ENCODE measurements at places on chromosomes 6 and 20.
A peak's percentile ranks its signal among the peaks of the same experiment; 100 is the strongest.

GRCh38 chr6:113782636-113783035, 74.5 kb upstream of the MARCKS start:
- DNase-seq = no peak

DNA sequence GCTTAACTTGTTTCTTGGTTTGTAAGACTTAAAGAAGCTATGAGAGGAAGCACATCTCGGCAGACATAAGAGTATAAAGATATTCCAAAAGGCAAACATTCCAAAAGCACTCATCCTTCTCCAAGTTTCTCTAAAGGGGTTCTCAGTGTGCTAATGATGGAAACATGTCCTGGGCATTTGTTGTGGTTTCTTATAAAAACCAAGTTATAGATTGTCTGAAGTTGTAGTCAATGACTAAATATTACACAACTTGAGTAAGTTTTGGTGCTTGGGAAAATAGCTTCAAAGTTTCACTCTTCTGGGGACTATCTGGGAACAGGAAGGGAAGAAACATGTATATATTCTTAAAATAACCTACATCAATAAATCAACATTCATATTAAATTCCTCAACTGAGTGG, 128.3 kb upstream of the TBX18 start:
- DNase-seq = no peak

DNA sequence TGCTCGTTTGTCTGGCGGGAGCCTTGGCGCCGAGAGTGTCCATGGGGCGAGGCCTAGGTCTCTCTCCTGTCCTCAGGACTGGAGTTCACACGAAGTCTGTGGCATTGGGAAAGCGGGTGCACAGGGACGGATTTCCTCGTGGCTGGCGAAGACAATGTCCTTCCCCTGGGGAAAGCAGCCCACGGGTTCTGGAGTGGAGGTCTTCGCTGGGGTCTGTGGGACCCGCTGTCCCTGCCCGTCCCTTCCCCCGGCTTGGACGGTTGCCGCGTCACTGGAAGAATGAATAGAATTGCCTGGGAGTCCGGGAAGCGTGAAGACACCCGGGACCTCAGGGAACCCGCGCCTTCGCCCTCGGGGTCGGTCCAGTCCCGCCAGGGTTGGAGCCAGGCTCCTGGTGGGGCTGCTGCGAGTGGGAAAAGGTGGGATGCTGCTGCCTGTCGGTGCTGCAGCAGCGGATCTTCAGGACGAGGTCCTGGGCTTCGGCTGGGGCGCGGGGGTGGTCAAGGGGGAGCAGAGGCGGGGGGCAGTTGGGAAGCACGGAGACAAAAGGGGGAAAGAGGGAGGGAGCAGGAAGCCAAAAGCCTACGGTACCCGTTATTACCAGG, 441.8 kb upstream of the DEFB115 start:
- no peak for DNase-seq

GRCh38 chr20:63980317-63980805, 571 bp upstream of the PRPF6 start:
- DNase-seq = peak; percentile 21

GRCh38 chr6:112443179-112444065, 96.3 kb downstream of the RFPL4B start:
- DNase-seq = no peak

GRCh38 chr20:46303176-46303956, 4.9 kb downstream of the CDH22 start:
- no peak for DNase-seq

- no peak for DNase-seq
These were observed 111.1 kb downstream of the JPH2 start for GRCh38 chr20:44075950-44076232.

- no peak for DNase-seq
These were observed 37.0 kb upstream of the GCLC start for GRCh38 chr6:53581856-53582255.

GRCh38 chr6:169803816-169804340, 52.5 kb downstream of the ERMARD start:
- no peak for DNase-seq

GRCh38 chr20:25005220-25005619, 12.7 kb upstream of the APMAP start:
- no peak for DNase-seq

DNA sequence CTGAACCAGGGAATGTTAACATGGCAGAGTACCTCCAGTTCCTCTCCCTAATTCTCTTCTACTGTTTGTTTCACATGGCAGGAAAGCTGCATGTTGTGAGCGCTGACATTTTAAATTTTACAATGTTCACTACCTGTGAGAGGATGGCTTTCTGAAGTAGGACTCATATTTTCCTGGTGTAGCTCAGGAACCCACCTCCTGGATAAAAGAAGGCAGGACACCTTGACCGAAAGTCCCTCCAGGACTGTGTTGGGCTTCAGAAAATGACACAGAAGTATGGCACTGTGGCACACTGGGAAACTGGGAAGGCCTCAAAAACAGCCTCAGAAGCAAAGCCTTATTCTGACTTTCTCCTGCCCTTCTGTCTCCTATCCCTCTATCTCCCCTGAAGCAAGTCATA, 33.3 kb downstream of the PTPRK start:
- no peak for DNase-seq

GRCh38 chr6:136613477-136613876, 63.3 kb upstream of the MAP7 start:
- DNase-seq = no peak

GRCh38 chr6:169726963-169727362, 2.7 kb upstream of the PHF10 start:
- DNase-seq = no peak

DNA sequence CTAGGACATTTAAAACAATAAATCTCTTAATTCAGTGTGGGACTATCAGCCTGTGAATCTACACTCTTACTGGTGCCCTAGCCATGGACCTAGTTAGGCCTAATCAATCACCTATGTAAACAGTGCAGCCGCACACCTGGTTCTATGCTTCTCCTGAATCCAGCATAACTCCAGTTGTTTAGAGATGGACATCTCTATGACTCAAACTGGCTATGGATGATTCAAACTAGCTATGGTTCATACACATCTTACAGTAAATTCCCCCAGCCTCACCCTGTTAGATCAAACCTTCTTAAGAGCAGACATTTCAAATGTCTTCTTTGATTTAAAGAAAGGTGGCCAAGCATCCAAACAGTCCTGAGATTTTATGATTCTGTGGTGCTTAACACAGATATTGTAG, 34.7 kb downstream of the SLC35B3 start:
- no peak for DNase-seq

DNA sequence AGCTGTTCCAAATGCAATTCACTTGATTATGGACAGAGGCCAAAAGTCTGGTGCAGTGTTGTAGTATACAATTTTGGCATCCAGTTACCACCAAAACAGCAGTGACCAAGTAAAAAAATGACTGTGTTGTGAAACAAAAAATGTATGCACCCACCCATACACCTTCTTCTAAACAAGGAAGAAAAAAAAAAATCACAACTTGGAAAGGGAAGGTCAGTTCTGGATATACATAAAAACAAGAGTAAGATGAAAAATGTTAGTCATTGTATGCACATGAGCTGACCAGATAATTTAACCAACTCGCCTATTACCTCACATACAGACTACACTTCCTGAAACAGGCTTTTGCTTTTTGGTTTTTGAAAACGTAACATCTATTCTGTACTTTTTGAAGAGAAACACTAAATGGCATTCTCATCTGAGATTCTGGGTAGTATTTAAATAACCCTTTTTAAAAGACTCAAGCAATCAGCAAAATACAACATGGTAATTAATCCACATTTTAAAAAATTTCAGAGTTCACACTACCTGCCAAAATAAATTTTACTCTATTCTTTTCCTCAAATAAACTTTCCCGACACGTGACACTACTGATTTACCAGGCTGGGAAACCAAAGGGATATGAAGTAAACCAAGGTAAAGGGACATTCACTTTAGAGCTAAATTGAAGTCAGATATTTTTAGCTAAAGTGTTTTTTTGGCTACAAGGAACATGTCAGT, 141.6 kb upstream of the SHLD1 start:
- DNase-seq = peak; percentile 80

DNA sequence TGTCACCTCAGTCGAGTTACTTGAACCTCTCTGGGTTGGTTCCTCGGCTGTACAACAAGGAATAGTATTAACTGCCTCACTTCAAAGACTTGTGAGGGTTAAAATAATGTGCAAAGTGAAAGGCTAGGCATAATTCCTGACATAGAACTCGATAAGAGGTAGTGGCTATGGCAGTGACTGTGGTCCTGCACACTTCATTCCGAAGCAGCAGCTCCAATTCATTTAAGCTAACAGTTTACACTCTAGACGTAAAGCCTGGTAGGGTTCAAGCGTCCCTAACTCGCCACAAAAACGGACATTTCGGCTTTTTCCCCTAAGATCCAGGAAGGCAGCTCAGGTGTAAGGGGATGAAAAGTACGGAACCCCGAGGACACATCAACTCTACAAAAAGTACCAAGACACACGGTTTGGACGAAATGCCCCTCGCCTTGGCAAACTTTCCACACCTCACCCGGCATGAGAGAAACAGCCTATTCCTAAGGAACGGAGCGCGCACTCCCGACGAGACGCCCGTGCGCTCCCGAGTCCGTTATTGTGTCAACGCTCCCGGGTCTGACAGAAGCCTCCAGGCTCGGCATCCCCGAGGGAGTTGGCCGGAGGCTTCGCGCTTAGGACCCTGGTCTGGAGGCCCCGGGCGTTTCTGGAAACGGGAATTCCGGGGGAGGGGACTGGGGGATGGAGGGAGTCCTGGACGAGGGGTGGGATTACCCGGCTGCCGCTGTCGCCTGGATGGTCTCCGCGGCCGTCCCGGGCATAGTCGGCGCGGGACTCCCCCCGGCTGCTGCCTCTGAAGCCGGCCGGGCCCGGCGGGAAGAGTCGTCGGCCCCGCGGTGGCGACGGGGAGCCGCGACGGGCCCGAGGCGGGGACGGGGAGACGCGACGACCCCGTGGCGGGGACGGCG, 937 bp downstream of the ZNF318 start:
- no peak for DNase-seq

- no peak for DNase-seq
These were observed 15.6 kb upstream of the BPHL start for GRCh38 chr6:3102875-3103274.

DNA sequence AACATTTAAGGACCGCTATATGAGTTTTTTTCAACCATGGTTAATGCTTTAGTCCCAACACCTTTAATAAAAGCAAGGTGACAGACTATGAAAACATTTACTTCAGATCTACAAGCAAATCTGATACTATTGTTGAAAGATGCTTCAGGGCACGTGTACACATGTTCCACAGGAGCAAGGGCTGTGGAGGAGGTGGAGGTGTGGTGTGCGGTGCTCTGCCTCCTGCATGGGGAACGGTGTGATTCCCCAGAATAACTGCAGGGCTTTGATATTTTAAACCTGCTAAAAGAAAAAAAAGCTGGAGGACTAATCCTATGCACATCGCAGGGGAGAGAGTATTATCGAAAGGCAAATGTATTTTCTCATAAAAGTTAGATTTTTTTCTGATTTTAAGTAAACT, 188.1 kb upstream of the CEP162 start:
- no peak for DNase-seq

GRCh38 chr20:46122071-46122470, 4.0 kb downstream of the CD40 start:
- DNase-seq = no peak

- DNase-seq = no peak
These were observed 590 bp downstream of the RNF217 start for GRCh38 chr6:124962639-124963415.

DNA sequence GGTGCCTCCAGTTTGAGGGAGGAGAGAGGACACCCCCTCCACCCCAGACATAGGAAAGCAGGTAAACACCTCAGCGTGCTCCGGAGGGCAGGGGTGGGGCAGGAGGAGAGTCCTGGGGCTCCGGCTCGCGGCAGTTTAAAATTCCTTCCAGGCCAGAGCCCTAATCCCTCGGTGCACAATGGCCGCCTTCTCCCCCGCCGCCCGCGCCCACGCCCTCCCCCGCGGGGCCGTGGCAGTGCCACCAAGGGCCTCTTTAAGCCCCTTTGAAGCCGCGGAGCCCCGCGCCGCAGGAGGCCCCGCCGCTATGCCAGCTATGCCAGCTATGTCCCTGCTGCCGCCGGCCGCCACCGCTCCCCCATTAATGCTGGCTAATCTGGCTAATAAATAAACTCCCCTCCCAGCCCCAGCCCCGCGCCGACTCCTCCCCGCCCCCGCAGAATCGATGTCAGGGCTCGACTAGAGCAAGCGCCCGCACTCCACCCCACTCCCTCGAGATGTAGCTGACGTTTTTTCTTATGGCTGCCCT, 125.1 kb downstream of the MRPL14 start:
- DNase-seq = peak; percentile 52

DNA sequence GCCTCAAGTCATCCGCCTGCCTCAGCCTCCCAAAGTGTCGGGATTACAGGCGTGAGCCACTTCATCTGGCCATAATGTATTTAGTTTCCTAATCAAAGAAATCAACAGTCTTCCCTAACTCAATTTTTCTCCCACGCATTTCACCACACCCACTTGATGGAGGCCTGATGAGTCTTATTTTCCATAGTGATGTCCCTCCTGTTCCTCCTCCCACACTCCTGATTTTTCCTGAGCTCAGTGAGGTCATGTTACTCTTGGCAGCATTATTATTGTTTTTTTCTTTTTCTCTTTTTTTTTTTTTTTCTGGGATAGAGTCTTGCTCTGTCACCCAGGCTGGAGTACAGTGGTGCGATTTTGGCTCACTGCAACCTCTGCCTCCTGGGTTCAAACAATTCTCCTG, 8.9 kb downstream of the ABRACL start:
- DNase-seq = no peak

DNA sequence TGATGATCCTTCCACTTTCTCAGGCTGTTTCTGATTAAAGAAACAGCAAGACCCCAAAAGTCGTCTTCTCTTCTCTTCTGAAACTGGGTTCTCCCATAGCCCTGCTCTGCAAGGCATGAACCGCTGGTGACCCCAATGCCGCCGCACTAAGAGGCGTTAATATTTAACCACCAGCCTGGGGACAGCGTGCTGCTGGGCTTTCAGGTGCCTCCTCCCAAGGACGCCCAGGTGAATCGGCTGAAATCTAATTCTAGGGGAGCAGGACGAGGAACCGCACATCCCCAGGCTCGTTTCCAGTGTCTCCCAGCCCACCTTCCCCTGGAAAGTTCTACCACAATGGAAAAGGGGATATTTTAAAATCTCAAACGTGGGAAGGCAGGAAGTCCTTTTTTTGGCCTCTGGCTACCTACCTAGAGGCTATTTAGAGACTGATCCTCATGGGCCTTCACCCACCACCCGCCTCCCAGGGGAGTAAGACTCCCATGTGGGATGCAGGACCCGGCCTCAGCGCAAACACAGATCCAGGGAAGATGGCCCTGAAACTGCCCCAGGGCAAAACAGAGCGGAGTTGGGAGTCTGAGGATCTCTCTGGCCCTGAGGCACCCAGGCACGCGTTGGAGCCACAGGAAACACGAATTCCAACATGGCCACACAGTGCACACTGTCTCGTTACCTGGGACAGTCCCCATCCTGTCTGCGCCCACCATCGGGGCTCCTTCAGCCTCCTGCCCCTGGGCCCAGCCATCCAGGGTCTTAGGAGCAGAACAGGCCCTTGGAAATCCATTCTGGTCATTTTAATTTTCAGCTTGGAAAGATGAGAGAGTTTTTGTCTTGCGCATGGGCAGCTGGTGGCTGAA, 56.2 kb downstream of the BMP7 start:
- DNase-seq = no peak

Measured in hematopoietic multipotent progenitor cell treated with erythropoietin and hydrocortisone succinate and interleukin-3 and kit ligand, for 15 days (in vitro differentiated cells).